ENCODE measurements at places on chromosomes 3 and 15.

GRCh38 chr15:37695719-37696118 lies 238.7 kb upstream of the TMCO5A start:
- H3K27me3 ChIP-seq, result no peaks in the 10 kb centered on the region
- H3K36me3 ChIP-seq, result no peaks in the 10 kb centered on the region
- H3K4me3 ChIP-seq, result no peak overlapping the region
- DNase-seq, result no peak

DNA sequence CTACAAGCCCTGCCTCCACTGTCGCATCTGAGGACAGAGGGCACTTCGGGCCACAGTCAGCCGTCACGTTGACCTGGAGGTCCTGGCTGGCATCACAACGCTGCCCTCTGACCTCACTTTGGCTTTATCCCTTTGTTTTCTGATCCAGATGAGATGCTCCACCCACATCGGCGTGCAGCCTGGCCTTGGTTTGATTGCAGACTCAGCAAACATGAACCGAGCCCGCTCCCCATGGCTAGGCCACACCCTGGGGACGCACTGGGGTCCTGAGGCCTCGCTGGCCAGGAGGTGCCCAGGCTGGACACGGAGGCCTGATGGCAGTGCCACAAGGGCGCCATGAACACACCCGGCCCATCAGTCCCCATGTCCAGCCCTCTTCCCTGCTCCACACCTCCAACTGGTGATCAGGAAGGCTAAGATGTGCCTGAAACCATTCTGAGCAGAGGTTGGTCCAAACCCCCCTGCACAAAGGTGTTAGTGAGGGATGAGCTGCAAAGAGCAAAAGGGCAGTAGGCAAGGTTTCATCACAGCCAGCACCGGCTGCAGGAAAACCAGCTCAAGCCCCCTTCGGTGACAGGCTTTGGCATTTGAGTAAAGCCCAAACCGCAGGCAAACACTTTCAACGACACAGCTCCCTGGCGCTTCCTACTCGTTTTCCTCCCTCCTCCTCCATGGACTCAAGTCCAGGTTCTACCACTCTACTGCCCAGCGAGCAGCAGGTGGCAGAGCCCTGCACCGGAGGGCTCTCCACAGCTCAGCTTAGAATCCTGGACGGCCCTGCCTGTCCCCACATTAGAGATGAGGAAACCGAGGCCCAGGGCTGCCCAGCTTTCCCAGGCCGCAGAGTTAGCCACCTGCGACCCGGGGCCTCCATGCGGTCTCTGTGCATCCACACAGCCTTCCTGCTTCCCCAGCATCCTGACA lies 165.8 kb downstream of the NUP210 start:
- H3K27me3 ChIP-seq, result no peaks in the 10 kb centered on the region
- H3K36me3 ChIP-seq, result no peaks in the 10 kb centered on the region
- no peak for DNase-seq
- H3K4me1 ChIP-seq, result no peaks in the 10 kb centered on the region
- H3K4me3 ChIP-seq, result no peak overlapping the region
- H3K27ac ChIP-seq, result no peak overlapping the region

DNA sequence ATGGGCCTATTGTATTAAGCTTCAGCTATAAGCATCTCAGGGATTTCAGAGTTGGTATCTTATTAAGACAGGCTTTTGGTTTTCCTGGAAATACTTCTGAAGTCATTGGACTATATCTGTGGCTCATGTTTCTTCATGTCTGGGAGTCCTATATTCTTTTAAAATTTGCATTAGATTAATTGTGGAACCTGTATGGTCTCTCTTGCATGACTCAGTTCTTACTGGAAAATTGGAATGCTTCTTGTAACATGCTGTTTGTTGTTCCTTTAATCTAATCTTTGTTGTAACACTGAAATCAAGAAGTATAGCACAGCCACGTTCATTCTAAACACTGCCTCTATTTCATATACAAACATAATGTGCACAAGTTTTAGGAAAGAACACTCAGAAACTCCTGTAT lies 208.1 kb downstream of the RBMS3 start:
- H3K4me1 ChIP-seq, result no peaks in the 10 kb centered on the region
- H3K36me3 ChIP-seq, result no peaks in the 10 kb centered on the region
- no peak for DNase-seq
- no peaks in the 10 kb centered on the region for H3K27me3 ChIP-seq
- H3K4me3 ChIP-seq, result no peak overlapping the region

GRCh38 chr15:70079888-70080287 lies 17.8 kb downstream of the TLE3 start:
- H3K4me3 ChIP-seq, result no peak overlapping the region
- peaks cover 17% of the 10 kb centered on the region for H3K36me3 ChIP-seq
- no peak for DNase-seq
- H3K27me3 ChIP-seq, result no peaks in the 10 kb centered on the region
- H3K27ac ChIP-seq, result no peak overlapping the region
- H3K4me1 ChIP-seq, result peaks cover 39% of the 10 kb centered on the region

GRCh38 chr15:97236140-97236539 lies 724.4 kb upstream of the ARRDC4 start:
- H3K27ac ChIP-seq, result no peak overlapping the region
- H3K27me3 ChIP-seq, result no peaks in the 10 kb centered on the region
- no peak overlapping the region for H3K4me3 ChIP-seq
- no peaks in the 10 kb centered on the region for H3K36me3 ChIP-seq

DNA sequence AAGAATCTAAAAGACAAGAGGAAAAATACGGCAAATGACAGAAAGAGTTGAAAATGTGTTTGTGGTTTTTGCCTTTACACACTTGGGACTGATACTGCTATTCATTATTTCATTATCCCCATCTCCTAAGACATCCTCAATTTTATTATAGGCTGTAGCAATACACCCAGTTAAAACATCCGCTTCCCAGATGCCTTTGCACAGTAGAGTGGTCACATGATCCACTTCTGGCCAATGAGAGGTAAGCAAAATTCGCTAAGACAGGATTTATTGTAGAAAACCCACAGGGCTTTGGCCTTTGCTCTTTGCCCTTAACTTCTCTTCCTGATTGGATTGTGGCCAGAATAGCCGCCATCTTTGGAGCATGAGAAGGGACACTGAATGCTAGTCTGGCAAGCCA lies 53.2 kb upstream of the BOC start:
- H3K36me3 ChIP-seq, result no peaks in the 10 kb centered on the region
- no peaks in the 10 kb centered on the region for H3K27me3 ChIP-seq
- no peak overlapping the region for H3K4me3 ChIP-seq
- DNase-seq, result no peak

DNA sequence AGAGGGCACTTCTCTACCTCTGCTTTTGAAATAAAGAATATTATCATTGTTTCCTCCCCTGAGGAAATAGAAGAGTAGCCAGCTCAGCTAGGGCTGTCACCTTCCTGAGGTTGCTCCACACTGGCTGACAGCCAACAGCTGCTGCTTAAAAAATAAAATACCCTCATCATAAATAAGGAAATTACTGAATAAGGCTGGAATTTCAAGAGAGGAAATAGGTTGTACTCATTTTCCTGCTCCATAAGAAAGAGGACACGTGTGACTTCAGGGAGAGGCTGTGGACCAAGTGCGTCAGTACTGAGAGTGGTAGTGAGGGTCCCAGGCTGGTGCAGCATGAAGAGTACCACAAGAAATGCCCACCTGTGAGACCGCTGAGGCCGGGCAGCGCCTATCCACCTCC lies 8.1 kb upstream of the C2CD4B start:
- H3K27ac ChIP-seq, result no peak overlapping the region
- H3K4me1 ChIP-seq, result no peaks in the 10 kb centered on the region
- no peaks in the 10 kb centered on the region for H3K27me3 ChIP-seq
- H3K4me3 ChIP-seq, result no peak overlapping the region

DNA sequence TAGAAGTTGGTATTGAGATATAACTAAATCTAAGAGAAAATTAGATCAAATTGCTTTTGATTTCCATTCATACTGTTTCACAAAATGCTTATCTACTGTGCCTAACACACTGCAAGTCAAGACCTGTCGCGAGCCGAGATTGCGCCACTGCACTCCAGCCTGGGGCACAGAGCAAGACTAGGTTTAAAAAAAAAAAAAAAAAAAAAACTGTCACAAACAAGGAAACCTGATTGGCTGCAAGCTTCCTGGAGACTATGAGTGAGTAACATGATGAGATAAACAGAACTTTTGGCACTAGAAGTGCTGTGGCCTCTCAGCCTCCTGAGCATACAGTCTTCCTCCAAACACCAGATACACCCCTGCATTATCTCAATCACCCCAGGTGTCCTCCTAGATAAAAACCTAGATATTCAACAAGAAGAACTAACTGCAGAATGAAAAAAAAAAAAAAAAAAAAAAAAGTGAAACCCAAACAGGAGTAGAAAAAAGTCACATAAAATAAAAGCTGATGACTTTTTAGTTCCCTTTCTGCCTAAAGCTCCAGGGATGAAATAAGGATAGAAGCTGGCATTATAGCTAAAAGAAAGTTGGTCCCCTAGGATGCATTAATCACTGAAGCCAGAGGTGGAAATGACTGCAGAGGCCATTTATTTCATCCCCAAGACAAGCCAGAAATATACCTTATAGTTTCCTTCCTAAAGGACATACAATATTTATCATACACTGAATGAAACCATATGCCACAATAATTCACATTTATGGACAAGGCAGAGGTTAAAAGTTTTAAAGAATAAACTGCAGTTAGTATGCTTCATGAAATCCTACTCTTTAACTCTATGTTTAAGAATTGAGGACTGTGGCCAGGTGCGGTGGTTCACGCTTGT lies 82.4 kb downstream of the P3H2 start:
- H3K27ac ChIP-seq, result no peak overlapping the region
- no peaks in the 10 kb centered on the region for H3K27me3 ChIP-seq
- no peak overlapping the region for H3K4me3 ChIP-seq
- H3K36me3 ChIP-seq, result no peaks in the 10 kb centered on the region
- no peak for DNase-seq
- no peaks in the 10 kb centered on the region for H3K4me1 ChIP-seq

GRCh38 chr3:66610562-66610909 lies 109.7 kb upstream of the LRIG1 start:
- H3K4me3 ChIP-seq, result no peak overlapping the region
- H3K36me3 ChIP-seq, result no peaks in the 10 kb centered on the region
- H3K4me1 ChIP-seq, result peaks cover 6% of the 10 kb centered on the region
- no peak for DNase-seq

GRCh38 chr3:4849739-4850138 lies 129.5 kb upstream of the BHLHE40 start:
- DNase-seq, result no peak
- no peak overlapping the region for H3K4me3 ChIP-seq
- H3K4me1 ChIP-seq, result peaks cover 21% of the 10 kb centered on the region
- no peaks in the 10 kb centered on the region for H3K36me3 ChIP-seq
- no peaks in the 10 kb centered on the region for H3K27me3 ChIP-seq
- H3K27ac ChIP-seq, result peak overlapping the region; percentile 94

- no peaks in the 10 kb centered on the region for H3K4me1 ChIP-seq
- no peak overlapping the region for H3K4me3 ChIP-seq
- DNase-seq, result no peak
- H3K27me3 ChIP-seq, result peaks cover 5% of the 10 kb centered on the region
- H3K36me3 ChIP-seq, result no peaks in the 10 kb centered on the region
- H3K27ac ChIP-seq, result no peak overlapping the region
These were observed 474.3 kb downstream of the RSL24D1 start for GRCh38 chr15:54722342-54722986.

GRCh38 chr3:13492048-13492447 lies 11.9 kb downstream of the HDAC11 start:
- H3K4me3 ChIP-seq, result no peak overlapping the region
- H3K36me3 ChIP-seq, result no peaks in the 10 kb centered on the region

DNA sequence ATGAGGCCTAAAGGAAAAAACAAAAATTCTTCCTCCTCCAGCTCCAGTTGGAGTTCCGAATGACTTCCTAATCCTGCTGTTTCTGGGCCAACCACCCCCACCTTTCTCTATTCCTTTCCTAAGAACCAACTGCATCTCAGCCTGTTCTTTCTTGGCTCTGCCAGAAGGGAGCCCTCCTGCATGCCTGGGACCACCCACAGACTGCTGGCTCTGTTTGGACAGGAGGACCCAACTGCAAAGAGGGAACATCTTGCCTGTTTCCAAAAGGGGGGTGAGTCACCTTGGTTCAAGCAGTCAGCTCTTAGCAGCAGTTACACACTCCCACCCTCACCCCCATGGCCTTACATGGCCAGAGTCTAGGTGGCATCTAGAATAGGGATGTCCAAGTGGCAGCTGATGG lies 116.0 kb upstream of the PRICKLE2 start:
- H3K27me3 ChIP-seq, result no peaks in the 10 kb centered on the region
- no peak overlapping the region for H3K4me3 ChIP-seq
- no peak for DNase-seq
- no peak overlapping the region for H3K27ac ChIP-seq

DNA sequence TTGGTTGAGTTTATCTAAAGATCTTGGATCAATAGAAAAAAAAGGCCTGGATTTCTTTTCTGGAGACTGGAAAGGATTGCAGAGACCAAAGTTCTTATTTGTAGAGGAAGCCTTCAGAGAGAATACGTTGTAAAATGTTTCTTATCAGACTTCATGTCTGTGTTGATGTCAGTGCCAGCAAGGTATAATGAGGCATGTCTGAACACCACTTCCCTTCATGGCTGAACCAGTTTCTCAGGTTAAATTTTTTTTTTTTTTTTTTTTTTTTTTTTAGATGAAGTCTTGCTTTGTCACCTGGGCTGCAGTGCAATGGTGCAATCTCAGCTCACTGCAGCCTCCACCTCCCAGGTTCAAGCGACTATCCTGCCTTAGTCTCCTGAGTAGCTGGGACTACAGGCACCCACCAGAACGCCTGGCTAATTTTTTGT lies 17.8 kb upstream of the ZNF774 start:
- no peaks in the 10 kb centered on the region for H3K36me3 ChIP-seq
- H3K27me3 ChIP-seq, result no peaks in the 10 kb centered on the region
- H3K27ac ChIP-seq, result no peak overlapping the region
- peaks cover 9% of the 10 kb centered on the region for H3K4me1 ChIP-seq

DNA sequence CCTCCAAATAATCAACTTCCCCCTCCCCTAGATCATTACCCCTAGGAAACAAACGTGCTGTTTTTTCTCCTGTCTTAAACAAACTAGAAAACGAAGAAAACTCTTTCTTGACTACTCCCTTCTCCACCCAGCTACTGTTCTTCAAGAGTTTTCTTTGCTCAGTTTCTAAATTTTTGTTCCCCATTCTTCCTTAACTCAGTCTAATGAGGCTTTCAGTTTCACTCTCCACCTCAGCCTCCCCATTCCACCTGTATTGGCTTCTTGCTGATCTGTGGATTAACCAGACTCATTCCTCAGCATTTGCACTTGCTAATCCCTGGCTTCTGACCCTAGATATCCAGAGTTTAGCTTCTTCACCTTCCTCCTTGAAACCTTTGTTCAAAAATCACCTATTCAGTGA lies 26.8 kb downstream of the SERPINI1 start:
- no peak overlapping the region for H3K27ac ChIP-seq
- H3K4me3 ChIP-seq, result no peak overlapping the region
- H3K36me3 ChIP-seq, result no peaks in the 10 kb centered on the region

DNA sequence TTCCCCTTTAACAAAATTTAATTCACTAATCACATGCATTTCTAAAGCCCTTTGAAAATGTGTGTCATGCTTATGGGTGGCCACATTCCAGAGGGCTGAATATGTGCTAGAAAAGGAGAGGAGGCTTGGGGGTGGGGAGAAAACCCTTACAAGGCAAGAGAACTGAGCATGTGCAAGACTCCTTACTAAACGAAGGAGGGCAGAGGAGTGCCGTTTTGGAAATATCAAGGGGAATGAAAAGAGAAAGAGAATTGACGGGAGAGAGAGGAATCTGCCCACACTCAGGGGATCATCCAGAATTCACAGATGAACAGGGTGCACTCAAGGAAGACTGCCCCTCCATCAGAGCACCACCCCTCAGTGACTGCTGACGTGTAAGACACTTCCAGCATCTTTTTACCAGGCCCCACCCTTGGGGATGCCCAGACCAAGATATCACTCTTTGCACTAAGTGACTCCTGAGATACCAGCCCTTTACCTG lies 37.9 kb upstream of the TSC22D2 start:
- no peak for DNase-seq
- H3K27me3 ChIP-seq, result no peaks in the 10 kb centered on the region
- H3K36me3 ChIP-seq, result no peaks in the 10 kb centered on the region
- H3K4me1 ChIP-seq, result no peaks in the 10 kb centered on the region

All from T-cell (primary cell).